ENCODE measurements at places on chromosomes 12 and 14.

GRCh38 chr14:25102788-25103187, 52.8 kb upstream of the STXBP6 start:
- no peak for DNase-seq

GRCh38 chr12:1083889-1084262, 92.9 kb downstream of the ERC1 start:
- peak; percentile 94 for DNase-seq

GRCh38 chr12:52054833-52055730, 3.8 kb downstream of the NR4A1 start:
- DNase-seq: no peak

DNA sequence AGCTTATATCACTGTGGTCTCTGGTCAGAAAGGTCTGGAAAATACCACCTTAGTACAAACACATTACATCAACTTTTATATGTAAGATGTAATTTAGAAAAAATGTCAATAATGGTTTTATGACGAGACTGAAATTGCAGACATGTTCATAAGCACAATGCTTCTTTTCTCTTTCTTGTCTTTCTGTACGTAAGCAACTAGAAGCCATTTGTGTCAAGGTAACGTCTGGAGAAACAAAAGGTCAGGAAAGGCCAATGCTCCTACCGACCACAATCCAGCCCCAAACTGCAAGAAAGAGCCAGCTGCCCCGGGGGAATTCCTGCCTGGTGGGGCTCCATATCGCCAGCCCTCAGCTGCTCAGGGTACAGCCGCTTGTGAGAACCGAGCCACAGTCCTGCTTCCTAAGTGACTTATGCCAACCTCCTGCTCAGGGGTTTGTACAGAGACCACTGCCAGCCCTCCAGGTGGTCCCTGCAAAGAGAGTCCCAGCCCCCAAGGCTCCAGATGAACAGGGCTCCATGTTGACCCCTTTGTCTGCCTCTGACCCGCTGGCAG, 6.3 kb downstream of the ZNF839 start:
- DNase-seq: no peak

- no peak for DNase-seq
These were observed 194.1 kb downstream of the NUAK1 start for GRCh38 chr12:105944628-105945027.

GRCh38 chr14:92792885-92793284, 1.2 kb upstream of the GOLGA5 start:
- DNase-seq: peak; percentile 1

- DNase-seq: peak; percentile 13
These were observed 93.7 kb downstream of the SPTSSA start for GRCh38 chr14:34368115-34368970.

DNA sequence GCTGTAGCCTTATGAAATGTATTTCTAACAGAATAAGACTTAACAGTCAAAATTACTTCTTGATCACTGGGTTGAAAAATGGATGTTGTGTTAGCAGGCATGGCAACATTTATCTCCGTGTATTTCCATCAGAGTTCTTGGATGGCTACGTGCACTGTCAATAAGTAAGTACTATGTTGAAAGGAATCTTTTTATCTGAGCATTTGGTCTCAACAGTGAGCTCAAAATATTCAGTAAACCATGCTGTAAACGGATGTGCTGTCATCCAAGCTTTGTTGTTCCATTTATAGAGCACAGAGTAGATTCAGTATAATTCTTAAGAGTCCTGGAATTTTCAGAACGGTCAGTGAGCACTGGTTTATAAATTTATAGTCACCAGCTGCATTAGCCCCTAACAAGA, 15.5 kb downstream of the SCAF11 start:
- DNase-seq: no peak

- no peak for DNase-seq
These were observed 56.4 kb downstream of the PITPNM2 start for GRCh38 chr12:123094349-123095077.

- peak; percentile 64 for DNase-seq
These were observed 809 bp downstream of the PRKD1 start for GRCh38 chr14:29926701-29927375.

GRCh38 chr14:39734306-39734705, 302.1 kb upstream of the FBXO33 start:
- no peak for DNase-seq

GRCh38 chr12:130155416-130156073, 6.7 kb upstream of the FZD10 start:
- no peak for DNase-seq

DNA sequence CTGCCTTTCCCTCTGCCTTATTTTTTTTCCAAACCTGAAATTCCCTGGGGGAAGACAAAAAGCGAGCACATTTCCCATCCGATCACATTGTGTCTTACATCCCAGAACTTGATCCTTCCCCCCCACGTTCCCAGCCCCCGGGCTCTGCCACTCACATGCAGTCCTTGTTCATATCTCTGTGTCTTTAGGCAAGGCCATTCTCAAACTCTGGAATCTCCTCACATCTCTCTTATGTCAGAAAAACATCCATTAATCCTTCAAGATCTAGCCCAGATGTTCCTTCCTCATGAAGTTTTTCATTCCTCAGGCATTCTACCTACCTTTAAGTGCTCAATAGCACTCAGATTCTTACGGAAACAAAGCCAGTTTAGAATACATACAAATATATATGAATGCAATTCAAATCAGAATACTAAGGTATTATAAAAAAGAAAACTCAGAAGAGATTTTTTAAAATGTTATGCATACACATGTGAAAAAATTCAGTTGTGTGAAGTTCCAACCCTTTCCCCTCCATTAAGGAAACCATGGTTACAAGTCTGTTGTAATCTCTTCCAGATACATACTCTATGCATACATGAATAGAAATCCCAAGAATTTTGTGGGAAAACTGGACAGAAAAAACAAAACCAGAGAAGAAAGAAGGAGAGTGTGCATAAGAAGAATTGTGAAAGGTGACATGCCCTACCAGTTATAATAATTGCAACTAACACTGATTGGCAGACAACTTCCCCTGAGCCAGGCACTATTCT, 120.3 kb downstream of the SLC38A1 start:
- no peak for DNase-seq

GRCh38 chr12:41055875-41056577, 132.1 kb upstream of the PDZRN4 start:
- no peak for DNase-seq

DNA sequence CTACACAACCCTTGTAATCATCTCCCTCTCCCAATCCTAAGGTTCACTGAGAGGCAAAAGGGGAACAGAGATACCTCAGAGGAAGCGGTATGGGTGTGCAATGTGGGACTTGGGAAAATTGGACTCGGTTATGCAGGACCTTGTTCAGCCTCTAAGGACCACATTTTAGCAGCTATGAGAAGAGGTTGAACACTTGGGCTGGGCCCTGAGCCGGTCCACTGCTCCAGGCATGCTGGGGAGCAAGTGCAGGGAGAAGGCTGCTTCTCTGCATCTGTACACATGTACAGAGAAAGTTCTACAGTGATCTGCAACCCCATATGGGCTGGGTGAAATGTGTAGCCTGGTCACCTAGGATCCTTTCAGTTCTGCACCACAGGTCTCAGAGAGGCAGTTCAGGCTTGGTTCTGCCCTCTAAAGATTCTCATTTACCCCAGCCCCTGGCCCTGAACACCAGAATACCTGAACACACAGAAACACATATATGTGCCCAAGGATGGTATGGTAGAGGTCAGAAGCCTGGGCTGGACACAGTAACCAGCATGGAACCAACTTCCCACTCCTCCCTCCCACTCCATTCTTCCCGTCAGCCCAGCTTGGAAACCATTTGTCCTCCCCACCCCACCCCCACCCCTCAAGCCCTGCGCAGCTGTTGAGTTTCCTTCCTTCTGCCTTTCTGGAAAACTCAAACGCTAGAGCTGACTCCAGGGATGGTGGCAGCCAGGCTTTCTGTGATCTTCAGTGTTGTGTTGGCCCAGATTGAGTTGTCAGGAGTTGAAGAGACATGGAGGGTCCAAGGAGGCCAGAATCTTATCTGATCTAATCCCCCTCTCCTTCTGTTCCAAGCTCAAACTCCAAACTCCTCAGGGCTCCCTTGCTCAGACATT, 10.4 kb downstream of the HOXC5 start:
- no peak for DNase-seq

- DNase-seq: no peak
These were observed 1987.2 kb upstream of the SEL1L start for GRCh38 chr14:83520837-83521236.

- peak; percentile 36 for DNase-seq
These were observed 1.1 kb upstream of the RTRAF start for GRCh38 chr14:51988221-51988620.

DNA sequence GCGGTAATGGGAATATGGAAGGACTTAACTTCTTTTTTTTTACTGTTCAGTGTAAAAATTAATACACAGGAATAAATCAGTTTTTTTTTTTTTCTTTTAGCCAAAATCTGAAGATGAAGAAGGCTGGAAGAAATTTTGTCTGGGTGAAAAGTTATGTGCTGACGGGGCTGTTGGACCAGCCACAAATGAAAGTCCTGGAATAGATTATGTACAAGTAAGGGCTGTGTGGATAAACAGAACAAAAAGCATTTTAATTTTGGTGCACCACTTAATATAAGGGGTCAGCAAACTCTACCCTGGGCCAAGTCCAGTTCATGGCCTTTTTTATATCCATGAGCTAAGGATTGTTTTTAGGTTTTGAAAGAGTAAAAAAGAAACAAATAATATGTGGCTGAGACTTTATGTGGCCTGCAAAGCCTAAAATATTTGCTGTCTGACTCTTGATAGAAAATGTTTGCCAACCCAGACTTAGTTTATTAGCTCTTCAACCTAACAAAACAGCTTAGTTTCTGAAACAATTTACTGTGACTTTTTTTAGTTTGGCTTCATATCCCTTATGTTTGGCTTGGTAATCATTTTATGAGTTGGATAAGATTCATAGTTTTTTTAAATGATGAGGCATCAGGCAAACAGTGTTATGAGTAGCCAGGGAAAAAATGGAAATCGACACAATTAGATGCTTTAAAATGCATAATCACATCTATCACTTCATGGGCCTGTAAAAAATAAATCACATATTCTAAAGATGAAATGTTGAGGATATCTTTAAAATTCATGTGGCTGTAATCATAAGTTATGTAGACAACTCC, 8.4 kb downstream of the GEMIN2 start:
- no peak for DNase-seq

DNA sequence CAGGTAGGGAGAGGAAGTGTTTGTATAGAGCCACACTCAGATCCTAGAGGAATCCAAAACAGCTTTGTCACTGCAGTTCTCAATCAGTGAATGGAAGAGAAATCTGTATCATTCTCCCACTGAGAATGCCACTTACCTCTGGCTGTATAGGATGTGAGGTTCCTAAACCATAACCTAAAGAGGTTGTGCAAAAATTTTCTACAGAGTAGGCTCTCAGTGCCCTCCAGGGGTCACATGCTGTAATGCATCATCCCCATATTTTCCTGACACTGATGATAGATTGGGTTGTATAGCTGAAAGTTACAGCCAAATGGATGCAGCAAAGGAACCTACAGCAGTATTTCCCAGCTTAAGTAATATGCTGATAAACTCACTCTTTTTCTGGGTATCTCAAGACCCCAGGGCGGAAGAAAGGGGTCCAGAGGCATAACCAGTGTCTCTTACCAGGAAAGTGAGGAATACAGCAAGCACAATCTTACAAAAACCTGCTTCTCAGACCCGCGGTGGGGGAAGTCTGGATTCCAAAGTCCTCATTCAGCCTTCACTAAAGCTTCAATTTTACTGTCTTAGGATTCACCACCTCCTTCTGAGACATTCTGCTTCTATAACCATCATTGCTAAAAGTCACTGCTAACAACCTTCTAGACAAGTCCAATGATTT, 3.8 kb downstream of the BCDIN3D start:
- DNase-seq: peak; percentile 56

DNA sequence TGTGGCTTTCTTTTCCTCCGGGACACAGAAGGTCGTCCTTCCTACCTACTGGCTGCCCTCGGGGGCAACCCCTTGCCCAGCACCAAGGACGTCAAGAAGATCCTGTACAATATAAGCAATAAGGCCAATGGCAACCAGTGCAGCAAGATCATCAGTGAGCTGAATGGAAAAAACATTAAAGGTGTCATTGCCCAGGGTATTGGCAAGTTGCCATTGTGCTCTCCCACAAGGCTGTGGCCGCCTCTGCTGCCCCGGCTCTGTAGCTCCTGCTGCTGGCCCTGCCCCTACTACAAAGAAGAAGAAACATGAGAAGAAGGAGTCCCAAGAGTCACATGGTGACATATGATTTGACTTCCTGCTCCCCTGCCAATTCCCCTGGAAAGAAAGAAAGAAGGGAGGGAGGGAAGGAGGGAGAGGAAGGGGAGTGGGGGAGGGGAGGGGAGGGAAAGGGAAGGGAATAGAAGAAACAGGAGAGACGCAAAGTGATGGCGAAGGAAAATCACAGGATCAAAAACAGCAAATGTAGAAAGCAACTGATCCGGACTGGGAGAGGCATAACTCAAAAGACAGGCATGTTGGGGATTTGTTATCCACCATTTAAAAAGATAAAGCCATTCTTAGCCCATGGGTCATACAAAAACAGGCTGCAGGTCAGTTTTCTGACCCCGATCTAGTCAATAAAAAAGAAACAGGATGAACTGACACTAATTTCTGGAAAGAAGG, 61.3 kb upstream of the RESF1 start:
- DNase-seq: peak; percentile 58

- DNase-seq: no peak
These were observed 130.3 kb upstream of the ARID2 start for GRCh38 chr12:45599196-45599595.

- DNase-seq: no peak
These were observed 514.6 kb upstream of the FBXO33 start for GRCh38 chr14:39946807-39947206.

DNA sequence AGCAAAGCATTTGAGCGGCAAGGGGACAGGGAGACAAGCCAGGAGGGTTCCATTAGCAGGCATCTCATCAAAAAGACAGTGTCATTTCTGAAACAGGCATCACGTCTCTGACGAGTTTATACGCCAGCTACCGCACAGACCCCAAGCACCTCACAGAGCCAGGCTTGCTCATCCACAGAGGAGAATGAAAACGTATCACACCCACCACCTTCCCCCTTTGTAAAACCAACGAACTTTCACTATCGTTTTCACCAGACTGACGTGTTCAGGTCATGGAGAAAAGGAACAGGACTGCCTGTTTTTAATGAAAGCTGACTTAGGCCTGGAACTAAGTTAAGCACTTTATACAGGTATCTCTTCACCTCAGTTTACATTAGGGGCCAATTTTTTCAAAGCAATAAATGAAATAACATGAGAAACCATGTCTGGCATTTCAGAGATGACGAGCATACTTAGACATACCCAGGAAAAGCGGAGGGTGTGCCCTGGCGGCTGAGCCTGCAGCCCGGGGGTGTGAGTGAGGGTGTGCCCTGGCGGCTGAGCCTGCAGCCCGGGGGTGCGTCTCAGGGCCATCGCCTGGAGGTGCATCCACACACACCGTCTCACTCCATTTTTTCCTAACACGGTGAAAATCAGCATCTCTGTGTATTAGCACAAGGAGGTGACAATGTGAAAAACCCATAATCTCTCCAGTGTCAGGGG, 41.9 kb downstream of the STX2 start:
- no peak for DNase-seq

DNA sequence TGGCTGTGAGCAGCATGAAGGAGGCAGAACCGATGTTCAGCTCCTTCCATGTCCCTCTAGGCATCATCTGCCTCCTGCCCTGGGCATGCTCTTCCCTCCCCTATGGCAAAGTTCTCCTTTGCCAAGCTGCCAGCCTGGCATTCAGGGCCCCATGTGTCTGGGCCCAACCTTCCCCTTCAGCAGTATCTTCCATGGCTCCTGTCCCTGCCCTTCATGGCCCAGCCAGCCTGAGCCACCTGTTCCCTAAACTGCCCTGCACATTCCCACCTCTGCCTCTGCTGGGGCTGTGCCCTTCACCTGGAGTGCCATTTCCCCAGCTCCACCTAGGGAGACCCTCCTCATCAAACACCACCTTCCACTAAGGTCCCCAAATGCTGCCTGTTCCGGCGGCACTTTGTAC, 74.0 kb upstream of the TCL1A start:
- DNase-seq: no peak
